ENCODE measurements at places on chromosomes 1 and 21.

DNA sequence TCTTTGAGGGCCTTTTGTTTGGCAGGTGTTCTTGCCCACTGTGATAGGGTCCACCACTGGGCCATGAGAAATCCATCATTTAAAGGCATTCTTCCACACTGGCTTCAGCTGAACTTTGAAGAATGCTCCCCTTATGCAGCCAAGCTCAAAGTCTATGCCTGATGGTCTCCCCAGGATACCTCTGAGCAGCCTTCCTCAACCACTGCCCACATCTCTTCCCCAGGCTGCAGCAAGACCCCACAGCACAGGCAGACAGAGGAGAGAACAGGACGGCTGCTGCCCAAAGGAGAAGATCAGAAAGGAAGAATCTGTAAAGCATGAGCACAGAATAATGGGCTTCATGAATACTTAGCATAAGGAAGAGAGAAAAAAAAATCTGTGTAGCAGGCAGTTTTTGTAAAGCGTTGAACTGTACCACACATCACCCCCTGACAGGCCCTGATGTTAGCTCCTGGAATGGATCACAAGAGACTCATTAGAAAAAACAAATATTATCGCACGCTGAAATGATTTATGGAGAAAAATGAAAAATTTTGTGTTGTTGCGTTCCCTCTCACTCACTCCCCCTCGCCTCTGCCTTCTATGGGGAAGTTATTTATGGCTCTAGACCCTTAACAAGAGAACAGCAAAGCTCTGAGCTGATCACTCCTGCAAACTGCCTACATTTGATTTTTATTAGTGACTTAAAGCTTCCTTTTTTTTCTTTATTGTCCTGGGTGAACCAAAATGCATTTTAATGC is 134.1 kb downstream of the TMEM53 start:
- no peak for DNase-seq

DNA sequence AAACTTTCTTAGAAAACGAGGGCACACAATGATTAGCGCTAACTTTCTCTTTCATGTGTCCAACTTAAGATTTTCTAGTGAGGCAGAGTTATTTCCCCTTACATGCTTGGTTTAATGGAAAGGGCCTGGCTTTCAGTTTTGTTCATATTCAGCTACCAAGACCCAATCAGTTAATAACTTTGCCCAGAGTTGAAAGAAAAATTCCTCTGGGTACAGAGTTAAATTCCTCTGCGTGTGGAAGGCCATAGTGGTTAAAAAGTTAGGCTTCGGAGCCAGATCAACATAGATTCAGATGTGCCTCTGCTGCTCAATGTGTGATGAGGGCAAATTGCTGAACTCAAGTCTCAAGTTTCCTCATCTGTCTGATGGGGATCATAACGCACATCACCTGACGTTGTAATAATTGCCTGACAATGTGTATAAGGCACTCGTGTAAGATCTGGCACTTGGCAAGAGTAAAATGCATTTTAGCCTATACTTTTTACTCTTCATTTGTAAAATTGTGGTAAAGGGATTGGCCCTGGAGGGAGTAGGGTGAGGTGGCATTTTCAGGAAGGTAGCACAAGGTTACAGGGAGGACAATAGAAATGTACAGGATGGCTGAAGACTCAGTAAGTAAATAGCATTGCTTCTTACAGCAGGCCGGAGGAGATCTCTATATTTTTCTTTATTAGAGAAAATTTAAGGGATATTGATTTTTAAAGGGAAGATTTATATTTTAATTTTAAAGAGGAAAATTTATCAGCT is 103.4 kb downstream of the ROR1 start:
- no peak for DNase-seq

DNA sequence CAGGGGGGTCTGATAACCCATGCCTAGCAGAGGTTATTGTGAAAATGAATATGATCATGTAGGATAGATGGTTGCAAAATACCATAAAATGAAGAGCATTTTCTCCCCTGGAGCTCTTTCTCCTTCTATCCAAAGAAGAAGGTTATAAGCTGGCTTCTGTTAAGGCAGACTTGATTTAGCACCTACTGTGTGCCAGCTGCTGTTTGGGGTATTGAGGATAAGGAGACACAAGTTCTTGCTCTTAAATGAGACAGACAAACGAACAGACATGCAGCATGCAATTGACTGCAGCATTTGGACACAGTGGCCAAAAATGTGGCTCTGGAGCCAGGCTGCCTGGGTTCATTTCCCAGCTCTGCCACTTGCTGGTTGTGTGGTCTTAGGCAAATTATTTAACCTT is 39.8 kb upstream of the ID3 start:
- no peak for DNase-seq

DNA sequence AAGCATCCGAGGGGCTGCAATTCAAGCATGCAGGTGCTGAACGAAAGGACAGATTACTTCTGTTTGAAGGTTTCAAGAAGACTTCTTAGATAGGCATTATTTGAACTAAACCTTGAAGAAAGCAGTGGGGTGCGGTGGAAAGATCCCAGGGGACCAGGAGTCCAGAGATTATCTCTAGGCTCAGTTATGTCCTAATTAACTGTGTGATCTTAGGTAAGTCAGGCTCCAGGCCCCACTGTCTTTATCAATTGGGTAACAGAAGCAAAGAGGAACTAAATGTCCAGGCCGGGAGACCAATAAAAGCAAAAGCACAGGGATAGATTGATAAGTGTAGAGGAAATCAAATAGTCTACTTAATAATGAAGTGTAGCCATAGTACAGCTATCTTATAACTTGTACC is 72.9 kb upstream of the CDC42BPA start:
- DNase-seq, result no peak

GRCh38 chr1:212113706-212114105 is 78.2 kb downstream of the DTL start:
- no peak for DNase-seq

- DNase-seq, result peak; percentile 87
Measured at GRCh38 chr1:53025034-53025768, 36.8 kb upstream of the PODN start.

GRCh38 chr21:15669247-15669646 is 60.5 kb upstream of the USP25 start:
- DNase-seq, result peak; percentile 23

DNA sequence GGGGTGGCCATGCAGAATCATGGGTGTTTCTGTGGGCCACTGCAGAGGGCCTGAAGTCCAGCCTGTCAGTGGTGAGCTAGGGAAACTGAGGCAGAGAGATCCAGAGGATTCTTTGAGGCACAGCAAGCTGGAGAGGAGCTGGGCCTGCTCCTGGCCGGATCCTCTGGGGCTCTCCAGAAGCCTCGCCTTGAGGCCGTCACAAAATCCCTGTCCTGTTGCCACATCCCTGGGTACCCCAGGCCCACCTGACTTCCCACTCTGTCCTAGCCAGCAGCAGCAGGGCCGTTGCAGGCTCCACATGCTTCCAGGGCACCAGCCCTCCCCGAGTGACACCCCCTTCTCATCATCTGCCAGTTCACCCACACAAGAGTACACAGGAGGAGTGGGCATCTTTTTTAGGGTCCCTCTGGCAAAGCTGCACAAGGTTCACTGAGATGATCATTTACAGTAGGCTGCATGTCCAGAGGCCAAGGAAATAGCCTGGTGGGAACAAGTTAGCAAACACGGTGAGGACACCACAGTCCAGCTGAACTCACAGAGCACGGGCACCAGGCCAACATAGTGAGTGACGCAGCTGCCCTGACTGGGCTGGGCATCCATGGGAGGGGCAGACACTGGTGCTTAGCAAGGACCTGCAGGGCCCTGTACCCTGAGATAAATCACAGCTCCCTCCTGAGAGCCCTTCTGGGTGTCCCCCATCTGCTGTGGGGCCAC is 25.1 kb upstream of the TSPEAR start:
- DNase-seq, result no peak

GRCh38 chr1:78101514-78101913 is 55.7 kb downstream of the GIPC2 start:
- peak; percentile 98 for DNase-seq

DNA sequence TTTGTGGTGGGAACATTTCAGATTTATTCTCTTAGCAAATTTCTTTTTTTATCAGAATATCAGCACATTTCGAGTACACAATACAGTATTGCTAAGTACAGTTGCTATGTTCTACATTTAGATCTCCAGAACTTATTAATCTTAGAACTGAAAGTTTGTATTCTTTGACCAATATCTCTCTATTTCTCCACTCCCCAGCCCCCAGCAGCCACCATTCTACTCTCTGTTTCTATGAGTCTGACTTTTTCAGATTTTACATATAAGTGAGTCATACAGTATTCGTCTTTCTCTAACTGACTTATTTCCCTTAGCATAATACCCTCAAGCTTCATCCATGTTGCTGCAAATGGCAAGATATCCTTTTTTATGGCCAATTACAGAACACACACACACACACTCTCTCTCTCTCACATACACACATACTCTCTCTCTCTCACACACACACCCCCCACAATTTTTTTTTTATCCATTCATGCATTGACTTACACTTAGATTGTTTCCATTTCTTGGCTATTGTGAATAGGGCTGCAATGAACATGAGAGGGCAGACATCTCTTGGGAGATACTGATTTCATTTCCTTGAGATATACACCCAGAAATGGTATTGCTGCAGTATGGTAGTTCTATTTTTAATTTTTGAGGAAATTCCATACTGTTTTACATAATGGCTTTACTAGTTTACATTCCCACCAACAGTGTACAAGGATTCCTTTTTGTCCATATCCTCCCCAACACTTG is 15.7 kb downstream of the RPTN start:
- peak; percentile 28 for DNase-seq

- no peak for DNase-seq
Measured at GRCh38 chr1:6396998-6397397, 3.4 kb upstream of the ACOT7 start.
